ENCODE measurements at places on chromosomes 5 and 9.

GRCh38 chr5:1896602-1897376 is 14.1 kb upstream of the IRX4 start:
- no peak for DNase-seq

DNA sequence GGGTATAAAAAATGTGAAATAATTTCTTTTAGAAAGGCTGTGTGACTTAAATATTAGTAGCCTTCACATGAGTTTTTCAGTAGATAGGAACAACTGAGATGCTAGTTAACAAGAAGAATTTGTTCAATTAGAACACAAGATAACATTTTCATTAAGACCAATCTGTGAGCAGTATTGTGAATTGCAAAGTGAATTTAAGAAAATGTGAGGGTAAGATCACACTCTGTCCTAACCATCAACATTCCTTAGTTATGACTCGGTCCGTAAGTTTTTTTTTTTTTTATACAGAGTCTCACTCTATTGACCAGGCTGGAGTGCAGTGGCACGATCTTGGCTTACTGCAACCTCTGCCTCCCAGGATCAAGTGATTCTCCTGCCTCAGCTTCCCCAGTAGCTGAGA is 180.2 kb upstream of the EGFLAM start:
- no peak for DNase-seq

GRCh38 chr9:69175486-69175885 is 1.4 kb downstream of the TJP2 start:
- DNase-seq, result no peak

DNA sequence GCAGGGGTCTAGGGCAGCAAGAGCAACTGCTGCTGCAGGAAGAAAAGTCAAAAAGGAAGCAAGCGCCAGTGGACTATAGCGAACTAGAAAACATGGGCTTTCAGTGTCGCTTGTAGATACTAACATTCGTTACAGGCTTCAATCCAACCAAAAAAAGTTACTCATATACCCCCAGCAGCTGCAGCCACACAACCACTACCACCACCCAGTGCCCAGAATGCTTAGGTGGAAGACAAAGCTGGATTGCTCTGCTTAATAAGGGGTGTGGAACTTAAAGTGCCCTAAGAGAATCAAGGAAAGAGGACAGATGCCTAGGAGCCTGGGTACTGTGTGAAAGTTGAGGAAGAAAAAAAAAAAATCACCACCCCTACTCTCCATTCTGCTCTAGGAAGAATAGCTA is 203.6 kb downstream of the ELAVL2 start:
- no peak for DNase-seq

DNA sequence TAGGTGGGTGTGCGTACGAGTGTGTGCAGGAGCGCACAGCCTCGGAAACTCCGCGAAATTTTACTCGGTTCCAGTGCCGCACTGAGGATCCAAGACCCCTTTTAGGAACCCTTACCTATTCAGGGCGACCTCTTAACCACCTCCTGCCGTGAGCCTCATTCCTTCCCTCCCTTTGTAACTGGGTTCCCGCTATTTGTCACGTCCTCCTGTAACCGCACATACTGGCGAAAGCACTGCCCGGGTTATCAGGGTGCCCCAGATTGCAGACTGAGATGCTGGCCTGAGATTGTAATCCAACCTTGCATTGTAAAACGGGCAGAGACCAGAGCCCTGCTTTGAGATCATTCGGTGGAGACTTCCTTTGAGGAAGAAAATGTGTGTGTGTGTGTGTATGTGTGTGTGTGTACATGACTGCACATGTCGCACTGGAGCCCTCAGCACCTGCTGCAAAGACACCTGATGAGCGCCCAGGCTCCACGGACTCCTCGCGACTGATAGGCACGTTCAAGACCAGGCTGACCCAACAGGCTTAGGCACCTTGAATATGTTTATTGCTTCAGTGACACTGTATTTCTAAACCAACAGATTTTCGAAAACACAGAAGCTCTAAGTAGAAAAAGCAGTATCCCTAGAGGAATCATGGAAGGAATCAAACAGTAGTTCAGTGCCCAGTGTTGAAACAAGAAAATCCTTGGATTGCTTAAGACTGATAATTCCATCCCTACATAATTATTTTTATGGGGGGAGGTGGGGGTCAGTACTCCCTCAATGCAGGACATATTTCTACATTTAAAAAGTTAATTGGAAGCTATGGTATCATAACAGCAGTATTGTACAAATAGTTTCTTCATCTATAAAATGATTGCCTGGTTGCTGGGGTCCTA is 86.5 kb upstream of the TNFAIP8 start:
- DNase-seq, result peak; percentile 59

GRCh38 chr5:115262011-115262320 is 711 bp downstream of the PGGT1B start:
- DNase-seq, result no peak

GRCh38 chr5:98535901-98536300 is 237.6 kb upstream of the RGMB start:
- no peak for DNase-seq

GRCh38 chr5:15991586-15991985 is 188.0 kb downstream of the MARCHF11 start:
- DNase-seq, result no peak

DNA sequence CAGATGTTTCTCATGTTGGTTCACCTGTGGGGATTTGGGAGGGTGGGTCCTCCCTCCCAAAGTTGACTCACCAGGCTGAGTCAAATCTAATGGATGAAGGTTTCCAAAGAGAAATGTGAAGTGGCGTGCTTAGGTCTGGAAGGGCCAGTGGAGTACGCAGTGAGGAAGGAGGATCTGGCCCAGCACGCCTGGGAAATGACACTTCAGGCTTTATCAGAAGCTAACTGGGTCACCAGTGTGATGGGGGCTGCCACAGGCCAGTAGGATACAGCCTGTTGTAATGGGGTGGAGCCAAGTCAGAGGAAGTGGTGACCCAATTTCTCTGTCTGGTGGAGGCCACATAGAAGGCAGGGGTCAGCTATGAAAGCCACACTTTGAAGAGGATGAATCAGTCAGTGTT is 18.0 kb downstream of the POLR1E start:
- DNase-seq, result peak; percentile 73

- DNase-seq, result no peak
Measured at GRCh38 chr9:133632806-133633680, 3.1 kb upstream of the DBH start.

DNA sequence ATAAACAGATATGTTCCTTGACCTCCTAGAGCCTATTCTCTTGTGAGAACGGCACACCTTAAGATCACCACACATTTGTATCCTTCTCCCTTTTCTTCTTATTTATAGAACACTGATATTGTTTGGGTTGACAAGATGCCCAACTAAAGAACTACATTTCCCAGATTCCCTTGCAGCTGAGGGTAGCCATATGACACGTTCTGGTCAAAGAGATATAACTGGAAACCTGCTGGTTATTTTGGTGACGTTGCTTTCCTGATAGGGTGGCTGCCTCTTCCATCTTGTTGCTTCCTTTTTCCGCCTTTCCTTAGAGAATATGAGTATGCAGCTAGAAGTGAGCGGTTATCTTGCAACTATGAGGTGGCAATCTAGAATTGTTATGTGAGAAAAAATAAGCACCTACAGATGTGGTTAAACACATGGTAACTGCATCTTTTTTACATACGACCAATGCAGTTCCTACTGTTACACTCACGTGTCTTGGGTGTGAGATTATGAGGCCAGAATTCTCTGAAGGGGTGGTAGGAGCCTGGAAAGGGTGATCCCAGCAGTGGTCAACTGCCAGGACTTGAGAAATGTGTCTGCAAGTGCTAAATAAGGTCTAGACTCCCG is 72.9 kb downstream of the SEC61B start:
- DNase-seq, result no peak
